ENCODE measurements at places on chromosomes 4 and X. TPM values are rescaled to one million over a fixed set of nuclear protein-coding genes. Genes with fewer than 3 reads are reported as not detected.

GRCh38 chrX:81957318-81957717 lies 755.4 kb downstream of the SH3BGRL start:
- H3K4me3 ChIP-seq = no peak overlapping the region
- H3K27ac ChIP-seq = no peak overlapping the region
- no peaks in the 10 kb centered on the region for H3K4me1 ChIP-seq
- no peak for DNase-seq

GRCh38 chrX:153966841-153967535 lies 4.6 kb downstream of the HCFC1 start:
- H3K27ac ChIP-seq = peak overlapping the region; percentile 60
- no peaks in the 10 kb centered on the region for H3K27me3 ChIP-seq
- H3K4me3 ChIP-seq = no peak overlapping the region
- DNase-seq = no peak
- H3K36me3 ChIP-seq = peaks cover 13% of the 10 kb centered on the region

Gene ACOX3
- 29.2 TPM for total RNA-seq

GRCh38 chrX:13899607-13900006 lies 82.7 kb upstream of the GPM6B start:
- peak overlapping the region; percentile 66 for H3K27ac ChIP-seq
- no peak for DNase-seq
- H3K4me1 ChIP-seq = peaks cover 33% of the 10 kb centered on the region
- no peaks in the 10 kb centered on the region for H3K36me3 ChIP-seq
- H3K27me3 ChIP-seq = no peaks in the 10 kb centered on the region

- no peaks in the 10 kb centered on the region for H3K4me1 ChIP-seq
- no peak overlapping the region for H3K4me3 ChIP-seq
- DNase-seq = no peak
These were observed 9.7 kb upstream of the SH3KBP1 start for GRCh38 chrX:19897091-19897490.

DNA sequence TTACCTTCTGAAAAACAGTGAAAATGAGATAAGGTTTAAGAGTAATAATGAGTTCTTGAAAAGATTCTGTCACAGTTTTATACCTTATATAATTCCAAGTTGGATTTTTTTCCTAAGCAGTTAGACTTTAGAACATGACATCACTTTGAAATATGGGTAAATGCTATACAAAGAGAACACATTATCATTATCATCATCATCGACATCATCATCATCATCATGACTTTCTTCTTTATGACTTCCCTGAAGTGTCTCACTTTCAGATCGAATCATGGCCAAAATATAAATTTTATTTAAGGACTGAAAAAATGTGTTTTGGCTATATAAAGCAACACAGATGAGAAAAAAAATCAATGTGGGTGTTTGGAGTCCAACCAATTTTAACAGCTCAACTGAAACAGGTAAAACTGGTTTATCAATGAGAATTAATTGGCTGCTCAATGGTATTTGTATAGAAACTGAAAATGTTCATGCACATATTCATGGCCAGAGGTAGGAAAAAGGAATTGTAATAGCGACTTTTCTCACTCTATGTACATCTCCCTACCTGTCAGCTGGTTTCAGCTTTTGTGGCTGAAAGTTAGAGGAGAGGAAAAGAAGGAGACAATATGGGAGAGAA lies 243.1 kb upstream of the GPC4 start:
- H3K36me3 ChIP-seq = no peaks in the 10 kb centered on the region
- no peak overlapping the region for H3K27ac ChIP-seq
- no peaks in the 10 kb centered on the region for H3K27me3 ChIP-seq
- DNase-seq = no peak

Gene SLITRK2
- not detected for total RNA-seq

Gene PRSS12
- total RNA-seq = 8.5 TPM

Gene IL1RAPL1
- total RNA-seq = 0.29 TPM

- H3K4me3 ChIP-seq = no peak overlapping the region
- H3K27me3 ChIP-seq = no peaks in the 10 kb centered on the region
- no peak overlapping the region for H3K27ac ChIP-seq
These were observed 291.4 kb downstream of the RPA4 start for GRCh38 chrX:97175147-97175546.

GRCh38 chr4:55367084-55367722 lies 21.2 kb downstream of the SRD5A3 start:
- H3K27me3 ChIP-seq = no peaks in the 10 kb centered on the region
- H3K36me3 ChIP-seq = no peaks in the 10 kb centered on the region
- no peak overlapping the region for H3K27ac ChIP-seq

DNA sequence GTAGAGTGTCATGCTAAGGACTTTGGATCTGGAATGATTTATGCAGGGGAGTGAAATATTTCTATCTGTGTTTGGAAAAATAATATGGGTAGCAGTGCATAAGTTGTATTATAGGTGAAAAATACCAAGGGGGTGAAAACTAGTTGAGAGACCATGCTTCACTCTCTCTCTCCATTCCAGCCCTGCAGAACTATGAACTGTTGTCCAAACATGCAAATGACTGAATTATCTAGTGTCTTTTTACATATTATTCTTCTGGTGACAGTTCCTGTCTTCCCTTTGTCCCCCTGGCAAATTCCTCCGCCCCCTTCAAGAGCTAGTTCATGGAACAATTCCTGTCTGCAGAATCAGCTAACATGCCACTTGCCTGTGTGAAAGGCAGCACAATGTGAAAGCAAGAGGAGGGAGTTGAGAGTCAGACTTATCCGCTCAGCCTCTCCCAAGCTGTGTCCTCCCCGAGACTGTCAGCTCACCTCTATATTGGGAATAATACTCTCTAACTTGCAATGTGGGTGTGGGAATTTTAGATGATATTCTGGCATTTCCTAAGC lies 2.3 kb downstream of the PF4 start:
- H3K4me1 ChIP-seq = peaks cover 27% of the 10 kb centered on the region
- H3K27me3 ChIP-seq = no peaks in the 10 kb centered on the region
- DNase-seq = no peak

DNA sequence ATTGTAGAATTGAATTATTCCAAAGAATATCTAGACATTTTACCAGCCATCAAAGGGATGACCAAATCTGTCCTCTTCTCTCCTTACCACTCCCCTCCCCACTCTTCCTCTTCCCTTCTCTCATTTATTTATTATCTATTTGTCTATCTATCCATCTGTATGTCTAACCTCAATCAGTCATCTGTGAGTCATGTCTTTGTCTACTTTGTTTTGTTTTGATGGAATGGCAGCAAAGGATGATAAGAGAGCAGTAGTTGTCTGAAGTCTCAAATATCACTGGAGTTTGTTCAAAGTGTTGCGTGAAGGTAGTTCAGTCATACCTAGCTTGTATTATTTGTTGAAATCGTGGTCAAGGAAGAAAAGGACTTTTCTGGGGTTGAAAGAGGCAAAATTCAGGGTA lies 34.7 kb upstream of the PGRMC2 start:
- no peak overlapping the region for H3K4me3 ChIP-seq
- no peak for DNase-seq
- H3K4me1 ChIP-seq = peaks cover 31% of the 10 kb centered on the region
- H3K36me3 ChIP-seq = no peaks in the 10 kb centered on the region
- peak overlapping the region; percentile 87 for H3K27ac ChIP-seq

Gene XAGE1B
- total RNA-seq = not detected

Gene FMR1
- 35.8 TPM for total RNA-seq
